ENCODE measurements at places on chromosomes 3 and 15.

GRCh38 chr3:13483286-13483685, 3.2 kb downstream of the HDAC11 start:
- H3K36me3 ChIP-seq = no peaks in the 10 kb centered on the region
- H3K4me3 ChIP-seq = no peak overlapping the region
- H3K27me3 ChIP-seq = no peaks in the 10 kb centered on the region
- H3K27ac ChIP-seq = no peak overlapping the region

DNA sequence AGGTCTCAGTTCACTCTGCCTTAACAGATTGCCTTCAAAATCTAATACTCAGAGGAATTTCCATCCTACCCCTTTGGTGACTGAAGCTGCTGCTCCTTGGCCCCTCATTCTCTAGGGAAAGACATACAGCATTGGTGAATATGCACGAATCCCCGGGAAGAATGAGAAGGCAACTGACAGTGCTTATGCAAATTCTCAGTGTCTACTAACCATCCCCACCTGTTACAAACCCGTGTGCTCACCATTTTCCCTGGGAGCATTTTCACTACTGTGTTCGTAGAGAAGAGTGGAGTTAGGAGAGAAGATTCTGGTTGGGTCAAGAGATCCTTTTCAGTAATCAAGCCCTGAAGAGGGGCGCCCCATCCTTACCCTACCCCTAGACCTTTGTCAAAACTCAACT, 37.7 kb downstream of the SYNM start:
- no peaks in the 10 kb centered on the region for H3K27me3 ChIP-seq
- no peak for DNase-seq
- H3K36me3 ChIP-seq = no peaks in the 10 kb centered on the region
- no peak overlapping the region for H3K4me3 ChIP-seq
- H3K4me1 ChIP-seq = no peaks in the 10 kb centered on the region

- H3K27ac ChIP-seq = no peak overlapping the region
- no peaks in the 10 kb centered on the region for H3K36me3 ChIP-seq
- peak overlapping the region; percentile 71 for H3K4me3 ChIP-seq
- peaks cover 17% of the 10 kb centered on the region for H3K4me1 ChIP-seq
- no peak for DNase-seq
- H3K27me3 ChIP-seq = peaks cover 87% of the 10 kb centered on the region
Measured at GRCh38 chr3:98734306-98734705, 28.8 kb upstream of the ST3GAL6 start.

DNA sequence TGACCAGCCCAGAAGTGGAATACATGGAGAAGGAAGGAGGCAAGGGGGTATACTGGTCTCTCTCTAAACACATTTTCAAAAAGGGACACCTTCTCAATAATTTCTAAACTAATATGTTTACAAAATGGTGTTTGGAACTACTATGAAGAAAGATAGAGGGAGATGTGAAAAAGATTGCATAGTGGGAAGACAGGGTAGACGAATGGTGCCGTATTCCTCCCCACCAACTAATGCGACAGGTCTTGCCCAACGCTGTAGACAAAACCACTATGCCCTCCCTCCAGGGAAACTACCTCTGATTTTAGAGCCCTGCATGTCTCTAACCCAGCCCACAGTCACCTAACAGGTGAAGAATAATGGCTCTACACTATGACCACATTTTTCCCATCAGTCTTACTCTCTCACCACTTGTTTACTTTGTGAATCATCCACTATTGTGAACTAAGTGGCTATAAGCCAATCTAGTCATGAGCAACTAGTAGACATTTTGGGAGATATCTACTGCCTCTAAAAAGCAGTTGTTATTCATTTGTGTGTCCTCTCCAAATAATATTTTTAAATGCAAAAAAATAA, 108.2 kb upstream of the UBE2E2 start:
- no peak overlapping the region for H3K4me3 ChIP-seq
- no peak overlapping the region for H3K27ac ChIP-seq
- H3K36me3 ChIP-seq = no peaks in the 10 kb centered on the region
- H3K4me1 ChIP-seq = no peaks in the 10 kb centered on the region
- DNase-seq = no peak
- no peaks in the 10 kb centered on the region for H3K27me3 ChIP-seq

GRCh38 chr15:101028772-101029438, 109.7 kb downstream of the LRRK1 start:
- DNase-seq = no peak
- H3K27me3 ChIP-seq = peaks cover 7% of the 10 kb centered on the region
- H3K36me3 ChIP-seq = no peaks in the 10 kb centered on the region
- no peak overlapping the region for H3K4me3 ChIP-seq
- H3K27ac ChIP-seq = no peak overlapping the region

GRCh38 chr15:74464216-74464615, 3.3 kb upstream of the UBL7 start:
- H3K27ac ChIP-seq = no peak overlapping the region
- no peak for DNase-seq
- H3K36me3 ChIP-seq = peaks cover 22% of the 10 kb centered on the region
- H3K27me3 ChIP-seq = no peaks in the 10 kb centered on the region

- H3K27me3 ChIP-seq = no peaks in the 10 kb centered on the region
- no peak overlapping the region for H3K4me3 ChIP-seq
- DNase-seq = no peak
- H3K4me1 ChIP-seq = peaks cover 17% of the 10 kb centered on the region
- peaks cover 3% of the 10 kb centered on the region for H3K36me3 ChIP-seq
- H3K27ac ChIP-seq = no peak overlapping the region
Measured at GRCh38 chr15:90820481-90820880, 47.9 kb upstream of the FURIN start.

DNA sequence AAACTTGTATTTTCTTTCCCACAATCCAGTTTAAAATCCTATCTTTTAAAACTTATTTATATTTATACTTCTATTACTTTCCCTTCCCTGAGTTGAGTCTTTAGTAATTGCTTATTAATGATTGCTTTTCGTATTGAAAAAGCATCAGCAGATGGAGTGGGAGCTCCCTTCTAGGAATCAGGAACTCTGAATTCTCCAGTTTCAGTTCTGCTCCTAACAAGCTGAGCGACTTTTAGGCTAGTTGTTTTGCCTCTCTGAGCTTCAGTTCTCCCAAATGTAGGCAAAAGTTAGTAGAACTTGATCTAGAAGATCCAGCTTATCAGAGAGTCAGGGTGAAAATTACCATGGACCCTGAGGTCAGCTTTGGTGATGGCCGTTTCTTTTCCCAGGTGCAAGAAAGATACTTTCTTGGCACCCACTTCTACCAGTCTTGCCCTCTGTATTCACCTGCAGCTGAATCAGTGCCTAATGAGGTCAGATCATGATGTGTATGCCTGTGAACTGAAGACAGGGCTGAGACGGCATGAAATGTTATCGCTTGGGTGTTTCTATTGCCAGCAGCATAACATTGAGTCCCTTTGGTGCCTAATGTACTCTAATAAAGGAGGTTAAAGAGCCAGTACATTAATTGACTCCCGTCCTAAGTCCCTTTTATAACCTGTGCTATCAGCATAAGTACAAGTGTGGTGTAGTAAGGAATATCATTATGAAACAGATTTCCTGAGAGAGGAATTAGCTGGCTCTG, 194.5 kb upstream of the TBC1D5 start:
- no peak overlapping the region for H3K4me3 ChIP-seq
- no peaks in the 10 kb centered on the region for H3K36me3 ChIP-seq
- no peak overlapping the region for H3K27ac ChIP-seq
- no peak for DNase-seq

DNA sequence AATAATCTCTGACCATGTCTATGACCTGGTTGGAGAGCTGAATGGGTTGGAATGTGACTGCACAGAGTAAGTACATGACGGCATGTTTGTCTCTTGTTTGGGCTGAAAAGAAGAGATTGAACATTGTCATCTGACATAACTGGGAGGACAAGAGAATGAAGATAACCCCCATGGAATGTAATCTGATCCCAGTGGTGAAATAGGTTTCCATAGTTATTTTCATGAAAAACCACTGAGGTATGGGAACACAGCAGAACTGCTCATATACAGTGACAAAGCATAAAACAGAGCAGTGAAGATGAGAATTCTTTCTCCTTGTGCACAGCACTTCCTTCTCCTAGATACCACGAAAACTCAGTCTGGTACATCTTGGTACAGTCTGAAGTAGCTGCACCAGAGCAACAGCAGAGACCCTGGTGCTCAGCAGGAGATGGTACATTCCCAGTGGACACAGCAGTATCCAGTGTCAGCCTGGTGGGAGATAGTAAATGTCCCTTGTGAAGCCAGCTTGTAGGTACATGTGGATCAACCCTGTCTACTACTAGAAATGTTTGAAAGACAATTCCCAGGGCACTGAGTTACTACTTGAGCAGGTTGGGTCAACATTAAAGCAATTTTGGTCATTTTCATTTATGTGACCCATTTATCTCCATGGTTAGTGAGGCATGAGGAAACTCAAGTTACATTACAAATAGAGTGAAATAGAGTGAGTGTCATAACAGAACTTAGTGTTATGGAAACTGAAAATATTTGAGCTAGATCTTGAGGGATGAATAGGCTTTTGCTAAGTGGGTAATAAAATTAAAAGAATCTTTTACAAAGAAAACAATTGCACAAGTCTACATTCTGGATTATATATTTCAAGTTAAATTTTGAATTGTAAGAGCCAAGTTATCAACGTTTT, 178.3 kb downstream of the SUCNR1 start:
- no peak for DNase-seq
- no peak overlapping the region for H3K4me3 ChIP-seq

- H3K36me3 ChIP-seq = no peaks in the 10 kb centered on the region
- H3K27ac ChIP-seq = no peak overlapping the region
- H3K4me1 ChIP-seq = peaks cover 12% of the 10 kb centered on the region
- no peaks in the 10 kb centered on the region for H3K27me3 ChIP-seq
- H3K4me3 ChIP-seq = no peak overlapping the region
- DNase-seq = no peak
Measured at GRCh38 chr3:171970301-171970788, 69.0 kb upstream of the FNDC3B start.

- H3K4me1 ChIP-seq = peaks cover 12% of the 10 kb centered on the region
- no peaks in the 10 kb centered on the region for H3K27me3 ChIP-seq
- H3K27ac ChIP-seq = no peak overlapping the region
- H3K36me3 ChIP-seq = peaks cover 30% of the 10 kb centered on the region
- H3K4me3 ChIP-seq = no peak overlapping the region
Measured at GRCh38 chr3:119310071-119310470, 15.9 kb downstream of the ARHGAP31 start.

DNA sequence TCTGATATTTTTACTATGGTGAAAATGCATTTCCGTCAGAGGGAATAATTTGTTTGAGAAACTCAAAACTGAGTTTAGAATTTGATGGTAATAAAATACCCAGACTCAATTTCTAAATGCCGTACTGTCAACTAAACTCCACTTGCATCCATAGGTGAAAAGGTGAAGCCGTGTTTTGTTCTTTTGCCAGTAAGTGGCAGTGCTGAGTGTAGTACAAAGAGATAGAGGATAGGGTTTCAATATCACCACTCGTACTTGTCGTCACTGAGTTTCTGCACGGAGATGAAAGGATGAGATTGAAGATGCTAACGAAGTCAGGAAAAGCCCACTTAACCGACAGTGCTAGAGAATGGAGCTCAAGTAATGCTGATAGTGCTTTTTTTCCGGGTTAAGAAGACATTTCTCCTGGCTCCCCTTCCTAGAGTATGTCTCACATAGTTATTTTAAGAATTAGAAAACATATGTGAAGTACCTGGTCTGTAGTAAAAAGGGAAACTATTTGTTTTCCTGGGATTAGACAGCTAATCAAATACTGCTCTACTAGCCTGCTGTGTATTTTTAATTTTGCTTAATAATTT, 345.1 kb downstream of the IL5RA start:
- H3K4me3 ChIP-seq = no peak overlapping the region
- no peaks in the 10 kb centered on the region for H3K4me1 ChIP-seq
- H3K27me3 ChIP-seq = peaks cover 15% of the 10 kb centered on the region
- H3K36me3 ChIP-seq = no peaks in the 10 kb centered on the region
- no peak for DNase-seq

- H3K27me3 ChIP-seq = no peaks in the 10 kb centered on the region
- H3K4me3 ChIP-seq = no peak overlapping the region
Measured at GRCh38 chr3:4290272-4290893, 12.8 kb upstream of the SETMAR start.

DNA sequence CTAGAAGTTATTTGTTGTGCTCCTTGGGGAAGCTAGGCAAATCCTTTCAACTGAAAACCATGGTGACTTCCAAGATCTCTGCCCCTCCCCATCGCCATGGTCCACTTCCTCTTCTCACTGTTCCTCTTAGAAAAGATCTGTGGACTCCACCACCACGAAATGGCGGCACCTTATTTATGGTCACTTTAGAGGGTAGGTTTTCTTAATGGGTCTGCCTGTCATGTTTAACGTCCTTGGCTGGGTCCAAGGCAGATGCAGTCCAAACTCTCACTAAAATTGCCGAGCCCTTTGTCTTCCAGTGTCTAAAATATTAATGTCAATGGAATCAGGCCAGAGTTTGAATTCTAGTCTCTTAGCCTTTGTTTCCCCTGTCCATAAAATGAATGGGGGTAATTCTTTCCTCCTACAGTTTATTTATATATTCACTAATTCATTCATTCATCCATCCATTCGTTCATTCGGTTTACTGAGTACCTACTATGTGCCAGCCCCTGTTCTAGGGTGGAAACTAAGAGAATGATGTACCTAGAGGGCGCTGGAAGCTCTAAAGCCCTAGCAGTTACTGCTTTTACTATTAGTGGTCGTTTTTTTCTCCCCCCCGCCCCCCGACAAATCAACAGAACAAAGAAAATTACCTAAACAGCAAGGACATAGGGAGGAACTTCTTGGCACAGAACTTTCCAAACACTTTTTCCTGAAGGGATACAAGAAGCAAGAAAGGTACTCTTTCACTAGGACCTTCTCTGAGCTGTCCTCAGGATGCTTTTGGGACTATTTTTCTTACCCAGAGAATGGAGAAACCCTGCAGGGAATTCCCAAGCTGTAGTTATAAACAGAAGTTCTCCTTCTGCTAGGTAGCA, 657 bp downstream of the PATL2 start:
- peak overlapping the region; percentile 98 for H3K4me3 ChIP-seq
- H3K27ac ChIP-seq = peak overlapping the region; percentile 100
- H3K27me3 ChIP-seq = peaks cover 25% of the 10 kb centered on the region
- peaks cover 72% of the 10 kb centered on the region for H3K36me3 ChIP-seq

- no peaks in the 10 kb centered on the region for H3K36me3 ChIP-seq
- H3K27ac ChIP-seq = no peak overlapping the region
- H3K4me1 ChIP-seq = no peaks in the 10 kb centered on the region
- H3K27me3 ChIP-seq = no peaks in the 10 kb centered on the region
- no peak overlapping the region for H3K4me3 ChIP-seq
Measured at GRCh38 chr3:151426341-151426657, 34.6 kb downstream of the IGSF10 start.

GRCh38 chr3:159828542-159828943, 160.1 kb upstream of the IL12A start:
- H3K4me1 ChIP-seq = no peaks in the 10 kb centered on the region
- H3K27ac ChIP-seq = no peak overlapping the region
- no peak overlapping the region for H3K4me3 ChIP-seq
- no peak for DNase-seq
- no peaks in the 10 kb centered on the region for H3K36me3 ChIP-seq
- no peaks in the 10 kb centered on the region for H3K27me3 ChIP-seq

- no peaks in the 10 kb centered on the region for H3K27me3 ChIP-seq
- H3K4me3 ChIP-seq = no peak overlapping the region
- H3K36me3 ChIP-seq = no peaks in the 10 kb centered on the region
- H3K4me1 ChIP-seq = peaks cover 12% of the 10 kb centered on the region
Measured at GRCh38 chr3:141455603-141456300, 31.1 kb upstream of the RASA2 start.

Data from activated naive CD8-positive, alpha-beta T cell treated with anti-CD3 and anti-CD28 coated beads for 36 hours (primary cell).